T follicular helper cell (primary cell): ENCODE measurements at places on chromosomes 3 and 15.

- DNase-seq, result no peak
Observed at GRCh38 chr15:70503073-70503745, 260.1 kb downstream of the UACA start.

DNA sequence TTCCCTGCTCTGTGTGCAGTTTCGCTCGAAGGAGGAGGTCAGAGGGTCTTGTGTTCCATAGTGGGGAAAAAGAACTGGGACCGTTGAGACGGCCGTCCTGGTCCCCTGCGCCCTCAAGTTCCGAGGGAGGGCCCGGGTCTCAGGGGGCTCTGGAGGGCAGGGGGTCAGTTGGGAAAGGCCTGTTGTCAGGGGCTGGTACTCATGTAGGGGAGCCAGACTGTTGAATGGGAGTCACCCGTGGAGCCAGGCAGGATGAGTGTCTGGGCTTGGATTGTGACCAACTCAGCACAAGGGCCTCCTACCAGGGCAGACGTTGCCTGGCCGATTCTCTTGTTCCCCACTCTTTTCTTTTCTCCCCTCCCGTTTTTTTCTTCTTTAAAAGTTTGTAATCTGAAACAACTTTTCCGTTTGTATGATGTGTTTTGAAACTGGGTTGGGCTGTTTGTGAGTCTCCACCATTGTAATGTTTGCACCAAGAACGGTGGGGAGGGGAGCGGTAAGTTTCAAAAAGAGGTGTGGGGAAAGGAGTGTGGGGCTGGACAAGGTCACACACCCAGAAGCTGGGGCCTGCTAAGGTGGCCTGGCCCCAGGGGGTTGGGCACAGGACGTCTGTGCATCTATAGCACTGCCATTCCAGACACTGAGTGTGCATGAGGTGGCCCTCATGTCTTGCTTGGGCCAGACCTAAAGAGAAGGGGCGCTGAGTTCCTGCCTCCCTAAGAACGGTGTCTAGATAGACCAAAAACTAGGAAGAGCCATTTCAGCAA is 1.1 kb downstream of the CMTM7 start:
- no peak for DNase-seq

- DNase-seq, result no peak
Observed at GRCh38 chr3:9147215-9147895, 102.1 kb downstream of the SRGAP3 start.

GRCh38 chr15:42123546-42123945 is 29.2 kb upstream of the PLA2G4D start:
- DNase-seq, result no peak

DNA sequence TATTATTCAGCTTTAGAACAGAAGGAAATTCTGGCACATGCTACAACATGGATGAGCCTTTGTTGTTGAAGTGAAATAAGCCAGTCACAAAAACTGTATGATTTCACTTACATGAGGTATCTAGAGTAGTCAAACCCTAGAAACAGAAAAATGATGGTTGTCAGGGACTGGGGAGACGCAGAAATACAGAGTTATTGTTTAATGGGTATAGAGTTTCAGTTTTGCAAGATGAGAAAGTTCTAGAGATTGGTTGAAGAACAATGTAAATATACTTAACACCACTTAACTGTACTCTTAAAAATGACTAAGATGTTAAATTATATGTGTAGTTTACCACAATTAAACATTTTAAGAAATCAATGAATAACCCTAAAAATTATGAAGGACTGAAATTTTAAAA is 15.8 kb downstream of the SPTSSB start:
- DNase-seq, result no peak

- DNase-seq, result no peak
Observed at GRCh38 chr3:93989241-93989640, 9.3 kb downstream of the ARL13B start.

- peak; percentile 38 for DNase-seq
Observed at GRCh38 chr15:91271565-91272153, 171.6 kb downstream of the SV2B start.

GRCh38 chr15:70100474-70101341 is 3.0 kb upstream of the TLE3 start:
- peak; percentile 59 for DNase-seq

GRCh38 chr3:124461126-124461525 is 269.1 kb upstream of the UMPS start:
- no peak for DNase-seq

DNA sequence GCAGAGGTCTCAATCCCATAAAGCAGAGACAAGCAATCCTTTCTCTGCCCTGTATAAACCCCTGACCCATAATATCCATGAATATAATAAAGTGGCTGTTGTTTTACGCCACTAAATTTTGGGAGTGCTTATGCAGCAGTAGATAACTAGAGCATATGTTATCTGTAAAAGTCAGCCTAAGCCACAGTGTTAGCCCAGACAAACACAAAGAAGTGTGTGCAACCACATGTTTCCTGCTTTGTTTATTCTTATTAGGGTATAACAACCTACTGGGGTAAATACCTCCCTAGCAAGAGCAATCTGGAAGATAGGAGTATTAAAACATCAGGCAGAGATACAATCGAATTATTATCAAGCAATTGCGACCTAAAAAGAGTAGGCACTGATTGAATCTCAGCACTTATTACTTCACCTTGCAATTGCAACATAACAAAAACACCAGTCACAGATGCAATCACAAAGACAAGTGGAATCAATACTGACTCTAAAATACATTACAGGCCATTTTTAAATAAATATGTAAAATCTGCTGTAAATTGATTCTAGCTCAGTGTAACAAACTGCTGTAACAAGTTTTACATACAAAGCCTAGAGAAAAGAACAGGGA is 94.6 kb upstream of the UBE2E2 start:
- no peak for DNase-seq

GRCh38 chr3:182726258-182727142 is 66.8 kb upstream of the ATP11B start:
- DNase-seq, result no peak

GRCh38 chr3:72582211-72582878 is 265.9 kb downstream of the SHQ1 start:
- no peak for DNase-seq

GRCh38 chr15:59399465-59400102 is 26.9 kb upstream of the MYO1E start:
- DNase-seq, result no peak

DNA sequence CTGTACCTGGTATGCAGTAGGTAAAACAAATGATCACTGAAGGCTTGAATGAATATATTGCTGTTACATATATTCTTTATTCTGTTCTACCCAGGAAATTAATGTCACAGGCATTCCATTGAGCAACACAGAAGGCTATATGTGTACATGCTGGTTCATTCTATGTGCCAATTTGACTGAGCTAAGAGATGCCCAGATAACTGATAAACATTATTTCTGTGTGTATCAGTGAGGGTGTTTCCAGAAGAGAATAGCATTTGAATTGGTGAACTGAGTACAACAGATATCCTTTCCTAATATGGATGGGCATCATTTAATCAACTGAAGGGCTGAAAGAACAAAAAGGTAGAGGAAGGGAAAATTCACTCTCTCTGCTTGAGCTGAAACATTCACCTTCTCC is 886.8 kb downstream of the FHIT start:
- DNase-seq, result no peak

- DNase-seq, result no peak
Observed at GRCh38 chr3:132872711-132873110, 150.5 kb upstream of the NPHP3 start.

GRCh38 chr15:75776065-75776423 is 63.4 kb upstream of the CSPG4 start:
- DNase-seq, result no peak

GRCh38 chr15:67063689-67064606 is 1.5 kb upstream of the SMAD3 start:
- DNase-seq, result no peak

GRCh38 chr3:16487511-16488175 is 25.9 kb downstream of the RFTN1 start:
- no peak for DNase-seq

- DNase-seq, result no peak
Observed at GRCh38 chr15:76135516-76135915, 75.7 kb downstream of the TMEM266 start.

GRCh38 chr3:151384741-151385174 is at the start of gene P2RY12:
Gene P2RY12, minus strand, starts transcription at chr3:151384753. Its CDS starts 45,908 bp downstream, at chr3:151338845.
- DNase-seq, result no peak

DNA sequence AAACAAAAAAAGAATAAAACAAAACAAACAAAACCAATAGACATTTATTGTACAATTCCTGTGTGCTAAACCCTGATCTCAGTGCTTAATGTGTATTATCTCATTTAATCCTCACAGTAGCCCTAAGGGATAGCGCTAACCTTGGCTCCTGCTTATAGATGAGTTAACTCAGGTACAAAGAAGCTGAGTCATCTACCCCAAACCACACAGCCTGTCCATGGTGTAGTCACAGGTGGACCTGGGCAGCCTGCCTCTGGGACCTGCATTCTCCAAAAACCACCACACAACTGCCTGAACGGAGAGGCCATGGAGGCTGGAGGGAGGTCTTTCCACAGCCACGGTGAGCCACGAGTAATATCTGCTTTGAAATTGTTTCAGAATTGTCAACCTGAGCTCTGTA is 5.5 kb upstream of the CLN6 start:
- DNase-seq, result no peak

GRCh38 chr3:105351821-105352220 is 14.9 kb upstream of the ALCAM start:
- no peak for DNase-seq

DNA sequence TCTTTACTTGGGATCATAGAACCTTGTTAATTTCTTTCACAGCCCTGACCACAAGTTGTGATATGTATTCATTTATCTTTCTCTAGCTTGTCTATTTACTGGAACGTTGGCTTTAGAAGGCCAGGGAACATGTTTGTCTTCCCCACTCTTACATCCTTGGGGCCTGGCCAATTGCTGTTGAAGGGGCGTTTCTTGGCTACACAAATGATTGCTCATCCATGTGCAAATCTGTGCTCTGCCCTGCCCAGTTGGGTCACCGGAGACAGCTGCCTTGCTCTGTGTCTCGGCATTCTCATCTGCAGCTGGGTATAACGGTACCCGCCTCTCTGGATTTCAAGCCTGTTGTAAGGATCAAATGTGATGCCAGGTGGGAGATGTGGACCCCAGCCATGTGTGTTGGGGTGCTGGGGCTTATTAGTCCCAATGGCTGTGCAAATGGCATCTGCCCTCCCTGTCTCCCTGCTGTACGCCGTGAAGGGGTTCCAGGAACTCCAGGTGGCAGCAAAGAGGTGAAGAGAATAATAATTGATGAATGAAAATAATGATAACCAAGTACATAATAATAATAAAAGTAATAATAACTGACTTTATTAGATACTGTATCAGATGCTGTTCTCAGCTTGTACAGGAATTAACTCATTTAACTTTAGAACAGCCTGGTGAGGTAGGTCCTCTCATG is 24.0 kb upstream of the TLE3 start:
- DNase-seq, result no peak
